ENCODE measurements at places on chromosomes 7 and 10. TPM values are rescaled to one million over a fixed set of nuclear protein-coding genes. Genes with fewer than 3 reads are reported as not detected.
A peak's percentile ranks its signal among the peaks of the same experiment; 100 is the strongest.

DNA sequence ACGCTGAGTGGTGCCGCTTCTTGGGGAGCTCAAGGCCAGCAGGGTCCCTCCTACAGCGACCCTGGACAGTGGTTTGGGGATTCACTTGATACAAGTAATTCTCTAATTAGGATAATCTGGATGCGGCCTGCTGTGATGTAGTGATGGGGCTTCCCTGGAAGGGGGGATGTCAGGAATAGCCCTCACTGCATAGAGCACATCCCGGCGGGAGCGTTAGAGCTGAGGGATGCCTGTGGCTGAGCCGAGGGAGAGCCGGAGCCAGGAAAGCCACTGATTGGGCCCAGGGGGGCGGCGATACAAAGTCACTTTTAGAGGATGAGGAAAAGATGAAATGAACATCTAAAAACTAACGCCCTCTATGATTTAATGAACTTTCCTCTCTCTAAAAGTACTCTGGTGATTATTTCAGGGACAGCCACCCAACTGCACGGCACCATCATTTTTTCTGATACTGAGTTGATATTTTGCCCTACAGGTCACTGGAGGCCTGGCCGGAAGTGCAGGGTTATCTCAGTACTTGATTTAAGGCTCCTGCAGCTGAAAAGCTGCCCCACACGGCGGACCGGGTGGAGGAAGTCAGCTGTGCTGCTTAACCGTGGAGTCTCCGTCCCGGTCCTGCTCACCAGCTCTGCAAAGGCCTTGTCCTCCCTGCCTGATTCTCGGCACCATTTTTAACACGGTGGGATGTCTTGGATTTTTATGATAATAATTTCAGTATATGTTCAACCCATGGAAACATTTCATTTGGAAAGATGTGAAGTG, 518.8 kb downstream of the DNAJB6 start:
- DNase-seq, result no peak

DNA sequence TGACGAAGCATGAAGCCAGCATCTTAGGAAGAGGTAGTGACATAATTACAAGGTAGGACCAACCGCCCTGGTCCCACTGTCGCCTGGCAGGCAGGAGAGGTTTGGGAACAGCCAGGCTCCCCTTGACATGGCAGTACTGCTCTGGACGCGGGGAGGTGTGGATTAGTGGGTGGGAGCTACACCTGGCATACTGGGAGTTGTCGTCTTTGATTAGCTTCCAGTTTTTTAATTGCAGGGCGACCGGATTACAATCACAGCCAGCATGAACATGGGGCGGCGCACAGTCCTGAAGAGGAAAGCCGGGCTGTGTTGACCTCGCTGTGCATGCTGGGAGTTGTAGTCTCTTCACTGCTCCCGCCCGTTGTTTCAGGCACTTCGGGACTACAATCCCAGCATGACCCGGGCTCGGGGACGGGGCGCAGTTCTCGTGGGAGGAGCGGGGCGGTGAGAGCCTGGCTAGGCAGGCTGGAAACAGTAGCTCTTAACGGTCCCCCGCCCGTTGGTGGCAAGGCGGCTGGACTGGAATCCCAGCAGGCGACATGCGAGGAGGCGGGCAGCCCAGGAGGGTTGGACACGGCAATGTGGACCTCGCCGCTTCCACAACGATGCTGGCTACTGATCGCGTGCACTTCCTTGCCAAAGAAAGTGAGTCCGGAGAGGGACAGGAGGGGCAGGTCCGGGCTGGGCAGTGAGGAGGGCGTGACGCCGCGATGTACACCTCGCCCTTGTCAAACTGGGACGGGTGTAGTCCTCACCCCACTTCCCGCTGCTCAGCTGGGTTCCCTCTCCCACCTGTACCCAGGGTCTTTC, 98.0 kb upstream of the ZNF722 start:
- DNase-seq, result peak; percentile 64

GRCh38 chr7:72405418-72405817, 6.7 kb downstream of the CALN1 start:
- DNase-seq, result no peak

- DNase-seq, result no peak
Observed at GRCh38 chr7:158072991-158073730, 514.5 kb downstream of the PTPRN2 start.

DNA sequence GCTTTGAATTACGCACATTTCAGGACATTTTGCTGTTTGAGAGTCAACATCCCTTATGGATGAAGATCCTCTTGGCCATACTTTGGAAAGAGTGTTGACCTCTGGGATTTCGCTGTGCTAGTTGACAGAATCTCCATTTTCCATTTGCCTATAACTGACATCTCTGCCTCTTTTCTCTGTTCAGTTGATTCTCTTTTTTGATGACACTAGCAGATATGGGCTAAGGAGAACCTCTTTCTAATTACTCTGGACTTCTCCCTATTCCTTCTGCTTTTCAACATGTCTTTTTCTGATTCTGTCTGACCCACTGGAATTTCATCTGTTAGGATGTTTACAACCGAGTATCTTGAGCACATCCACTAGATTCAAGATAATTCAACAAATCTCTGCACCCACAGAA, 311.5 kb downstream of the CAMK1D start:
- DNase-seq, result no peak

DNA sequence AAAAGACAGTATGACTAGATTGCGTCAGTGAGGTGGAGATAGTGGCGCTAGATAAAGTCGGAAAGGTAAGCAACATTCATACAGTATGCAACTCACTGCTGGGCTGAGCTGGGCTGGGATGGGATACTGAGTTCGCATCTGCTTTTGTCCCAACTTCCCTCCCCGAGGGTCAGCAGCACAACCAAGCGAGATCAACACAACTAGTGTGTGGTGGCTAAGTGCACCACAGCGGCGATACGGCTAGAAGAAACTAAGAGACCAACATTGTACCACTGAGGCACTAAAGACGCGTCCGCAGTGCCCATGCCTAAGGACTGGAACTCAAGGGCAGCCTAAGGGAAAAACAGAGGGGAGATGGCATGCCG, 467 bp downstream of the EXOSC1 start:
- no peak for DNase-seq

DNA sequence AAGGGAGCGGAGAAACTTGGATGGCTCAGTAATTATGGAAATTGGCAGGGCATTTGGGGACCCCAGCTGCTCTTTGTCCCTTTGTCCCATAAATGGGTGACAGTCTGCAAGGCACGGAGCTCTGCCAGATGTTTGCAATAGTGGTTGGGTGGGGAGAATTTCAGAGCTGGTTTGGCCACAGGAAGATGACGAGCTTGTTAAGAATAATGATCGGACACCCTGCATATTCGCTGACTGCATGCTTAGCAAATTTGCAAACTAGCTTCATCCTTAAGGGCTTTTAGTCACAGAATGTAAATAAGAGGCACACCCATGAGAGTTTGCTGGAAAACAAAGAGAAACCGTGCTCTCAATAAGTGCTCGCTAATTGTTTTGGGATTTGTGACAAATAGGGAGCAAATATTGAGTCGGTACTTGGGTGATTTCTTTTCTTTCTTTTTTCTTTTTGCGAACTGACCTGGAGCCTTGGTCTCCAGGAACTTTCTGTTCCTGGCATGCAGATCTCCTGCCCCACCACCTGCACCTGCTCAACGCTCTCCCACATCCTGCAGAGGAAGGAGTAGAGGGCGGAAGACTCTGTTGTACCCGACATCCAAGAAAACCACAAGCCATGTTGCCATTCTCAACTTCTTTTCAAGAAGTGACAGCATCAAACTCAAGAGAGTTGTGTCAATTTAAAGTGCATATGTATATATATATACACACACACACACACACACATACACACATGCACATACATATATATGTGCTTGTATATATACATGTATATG, 238.9 kb downstream of the CAMK1D start:
- peak; percentile 56 for DNase-seq

GRCh38 chr7:44740055-44740454, 8.6 kb upstream of the ZMIZ2 start:
- no peak for DNase-seq

DNA sequence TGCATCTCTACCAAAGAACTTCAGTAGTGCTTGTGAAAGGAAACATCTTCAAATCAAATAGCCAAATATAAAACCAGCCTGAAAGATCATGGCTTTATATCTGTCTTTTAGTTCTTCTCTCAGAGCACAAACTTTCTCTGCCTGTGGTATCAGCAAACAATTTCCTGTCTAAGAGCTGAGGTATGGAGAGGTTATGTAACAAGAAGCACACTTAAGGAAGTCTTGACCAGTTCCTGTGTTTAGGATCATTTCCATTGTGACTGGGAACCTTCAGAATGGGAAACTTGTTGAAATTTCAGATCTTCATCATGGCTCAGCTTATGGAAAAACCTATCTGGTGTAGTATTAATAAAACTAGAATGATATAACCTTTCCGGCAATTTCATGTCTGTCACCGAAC, 148.8 kb downstream of the MBL2 start:
- DNase-seq, result no peak

GRCh38 chr7:99740573-99741440, 5.8 kb upstream of the CYP3A7 start:
- DNase-seq, result no peak

GRCh38 chr10:10800961-10801360, 216.7 kb upstream of the CELF2 start:
- DNase-seq, result no peak

- peak; percentile 2 for DNase-seq
Observed at GRCh38 chr7:1229202-1229947, 3.3 kb upstream of the UNCX start.

GRCh38 chr10:58932126-58932525, 244.3 kb upstream of the PHYHIPL start:
- no peak for DNase-seq

DNA sequence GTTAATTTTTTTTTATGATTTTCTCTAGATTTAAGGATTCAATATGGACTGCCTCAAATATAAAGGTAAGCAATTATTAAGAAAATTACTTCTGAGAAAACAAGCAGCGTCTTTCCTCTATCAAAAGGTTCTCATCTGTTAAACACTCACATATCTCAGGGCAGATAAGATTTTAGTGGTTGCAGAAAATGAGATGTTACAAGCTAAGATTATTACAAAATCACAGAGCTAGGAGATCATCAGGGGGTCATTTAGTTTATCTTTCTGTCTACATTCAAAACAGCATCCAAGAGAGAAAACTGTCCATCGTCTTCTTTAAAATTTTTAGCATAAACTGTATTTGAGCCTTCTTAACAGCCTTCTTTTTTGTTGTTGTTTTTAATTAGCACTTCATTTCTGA, 29.1 kb upstream of the RHOBTB1 start:
- DNase-seq, result no peak

DNA sequence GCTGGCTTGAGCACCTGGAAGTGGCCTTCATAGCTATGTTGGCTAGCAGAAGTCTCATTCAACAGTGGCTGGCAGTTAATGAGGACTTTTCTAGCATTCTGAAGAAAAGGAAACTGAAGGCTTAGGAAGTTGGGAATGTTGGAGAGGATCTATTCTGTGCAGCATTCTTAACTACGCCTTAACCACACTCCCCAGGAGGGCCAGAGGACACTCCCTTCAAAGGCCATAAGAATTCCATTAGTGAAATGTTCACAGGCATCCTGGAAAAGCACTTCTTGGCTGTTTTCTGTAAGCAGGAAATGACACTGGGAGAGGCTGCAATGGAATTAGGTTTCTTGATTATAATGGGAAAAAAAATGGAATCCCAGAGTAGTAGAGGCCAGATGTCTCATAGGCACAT, 188.9 kb downstream of the ARHGAP12 start:
- DNase-seq, result no peak

GRCh38 chr10:131819241-131820072, 81.4 kb upstream of the PPP2R2D start:
- DNase-seq, result no peak

- peak; percentile 44 for DNase-seq
Observed at GRCh38 chr7:130486114-130486953, 5.6 kb upstream of the MEST start.

GRCh38 chr10:30158325-30158960, 99.1 kb upstream of the JCAD start:
- DNase-seq, result no peak

MYL10 gene
- not detected for total RNA-seq

MAD1L1 gene
- 141 TPM for total RNA-seq

DNAAF5 gene
- total RNA-seq, result 12.5 TPM

C10orf67 gene
- not detected for total RNA-seq

MMD2 gene
- total RNA-seq, result not detected

CFAP70 gene
- 0.61 TPM for total RNA-seq

POM121L12 gene
- not detected for total RNA-seq
